ENCODE measurements at places on chromosomes 3 and 15. TPM values are rescaled to one million over a fixed set of nuclear protein-coding genes. Genes with fewer than 3 reads are reported as not detected.
A peak's percentile ranks its signal among the peaks of the same experiment; 100 is the strongest.

WDR72 gene
- 0.14 TPM for total RNA-seq

- no peak overlapping the region for H3K27ac ChIP-seq
- peaks cover 7% of the 10 kb centered on the region for H3K4me1 ChIP-seq
- H3K27me3 ChIP-seq: no peaks in the 10 kb centered on the region
- DNase-seq: peak; percentile 45
- no peak overlapping the region for H3K4me3 ChIP-seq
Observed at GRCh38 chr3:8712045-8712907, 21.3 kb upstream of the CAV3 start.

GRCh38 chr15:27742751-27743477 is 356.2 kb downstream of the OCA2 start:
- no peak overlapping the region for H3K27ac ChIP-seq
- H3K27me3 ChIP-seq: no peaks in the 10 kb centered on the region
- H3K4me3 ChIP-seq: no peak overlapping the region
- peaks cover 25% of the 10 kb centered on the region for H3K4me1 ChIP-seq
- DNase-seq: no peak
- H3K36me3 ChIP-seq: no peaks in the 10 kb centered on the region

- peaks cover 48% of the 10 kb centered on the region for H3K4me1 ChIP-seq
- DNase-seq: no peak
- no peaks in the 10 kb centered on the region for H3K27me3 ChIP-seq
- H3K36me3 ChIP-seq: no peaks in the 10 kb centered on the region
Observed at GRCh38 chr3:12190221-12190807, 31.6 kb upstream of the TIMP4 start.

- H3K27me3 ChIP-seq: no peaks in the 10 kb centered on the region
- H3K36me3 ChIP-seq: no peaks in the 10 kb centered on the region
- H3K4me3 ChIP-seq: no peak overlapping the region
Observed at GRCh38 chr3:141333836-141334626, 34.3 kb upstream of the ZBTB38 start.

DNA sequence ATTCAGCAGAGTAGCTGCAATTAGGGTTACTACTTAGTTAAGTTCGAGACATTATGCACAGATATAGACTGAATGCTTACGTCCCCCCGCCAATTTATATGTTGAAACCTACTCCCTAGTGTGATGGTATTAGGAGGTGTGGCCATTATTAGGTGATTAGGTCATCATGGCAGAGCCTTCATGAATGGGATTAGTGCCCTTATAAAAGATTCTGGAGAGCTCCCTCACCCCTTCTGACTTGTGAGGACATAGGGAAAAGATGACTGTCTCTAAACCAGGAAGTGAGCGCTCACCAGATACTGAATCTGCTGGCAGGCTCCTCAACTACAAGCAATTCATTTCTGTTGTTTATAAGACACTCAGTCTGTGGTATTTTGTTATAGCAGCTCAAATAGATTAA is 25.6 kb upstream of the TEX9 start:
- H3K27ac ChIP-seq: no peak overlapping the region
- no peaks in the 10 kb centered on the region for H3K4me1 ChIP-seq
- no peak overlapping the region for H3K4me3 ChIP-seq
- H3K36me3 ChIP-seq: no peaks in the 10 kb centered on the region

DNA sequence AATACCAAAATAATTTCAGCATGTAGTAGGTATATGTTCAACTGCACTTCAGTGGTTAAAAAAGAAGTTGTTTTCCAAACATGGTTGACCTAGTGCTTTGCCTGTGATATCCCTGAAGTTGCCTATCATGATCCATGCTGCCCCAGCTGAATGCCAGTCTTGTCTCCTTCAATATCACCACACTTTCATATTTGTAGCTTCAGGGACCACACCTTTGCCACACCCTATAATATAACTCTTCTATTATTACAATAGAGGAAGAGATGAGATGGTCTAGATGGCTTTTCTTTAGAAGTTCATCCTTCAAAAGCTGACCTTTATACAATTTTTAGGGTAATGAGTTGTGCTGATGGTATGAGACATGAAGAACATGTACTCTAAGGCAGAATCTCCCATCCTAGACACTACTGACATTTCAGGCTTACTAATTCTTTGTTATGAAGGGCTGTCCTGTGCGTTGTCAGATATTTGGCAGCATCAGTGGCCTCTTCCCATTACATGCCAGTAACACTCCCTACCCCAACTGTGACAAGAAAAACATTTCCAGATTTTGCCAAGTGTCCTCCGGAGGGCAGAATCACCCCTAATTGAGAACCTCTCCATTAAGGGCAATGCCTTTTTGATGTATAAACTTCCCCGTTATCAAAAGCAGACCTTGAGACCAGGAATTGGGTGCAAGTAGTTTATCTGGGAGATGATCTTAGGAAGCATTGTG is 76.2 kb upstream of the PLCL2 start:
- no peaks in the 10 kb centered on the region for H3K4me1 ChIP-seq
- no peaks in the 10 kb centered on the region for H3K36me3 ChIP-seq
- no peak overlapping the region for H3K4me3 ChIP-seq
- H3K27ac ChIP-seq: no peak overlapping the region
- DNase-seq: no peak

SUMF1 gene
- total RNA-seq: 17.4 TPM

DNA sequence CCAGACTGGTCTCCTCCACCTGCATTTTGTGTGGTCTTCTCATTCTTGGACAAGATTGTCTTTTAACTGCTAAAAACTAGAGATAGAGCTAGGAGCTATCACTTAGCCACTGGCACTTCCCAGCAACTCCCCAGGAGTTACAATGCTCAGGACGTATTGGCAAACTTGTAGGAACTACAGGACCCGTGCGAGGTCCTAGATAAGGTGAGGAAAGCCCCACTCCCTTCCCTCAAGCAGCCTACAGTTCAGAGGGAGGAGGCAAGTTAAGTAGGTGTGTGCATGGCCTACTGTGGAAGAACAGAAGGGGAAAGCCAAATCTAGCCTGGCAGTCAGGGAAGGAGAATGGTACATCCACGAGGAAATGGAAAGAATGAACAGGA is 504.7 kb upstream of the PROK2 start:
- no peak overlapping the region for H3K27ac ChIP-seq
- DNase-seq: no peak
- peaks cover 58% of the 10 kb centered on the region for H3K27me3 ChIP-seq
- peak overlapping the region; percentile 20 for H3K4me3 ChIP-seq

GRCh38 chr3:194691481-194692283 is 6.0 kb downstream of the FAM43A start:
- no peaks in the 10 kb centered on the region for H3K36me3 ChIP-seq
- H3K4me3 ChIP-seq: no peak overlapping the region
- no peaks in the 10 kb centered on the region for H3K27me3 ChIP-seq
- no peak for DNase-seq

- H3K27ac ChIP-seq: peak overlapping the region; percentile 56
- DNase-seq: peak; percentile 39
- H3K4me3 ChIP-seq: no peak overlapping the region
- peaks cover 16% of the 10 kb centered on the region for H3K36me3 ChIP-seq
- H3K27me3 ChIP-seq: no peaks in the 10 kb centered on the region
- H3K4me1 ChIP-seq: peaks cover 6% of the 10 kb centered on the region
Observed at GRCh38 chr15:43441316-43441715, 51.6 kb downstream of the TP53BP1 start.

GRCh38 chr3:55200906-55201305 is 273.0 kb upstream of the LRTM1 start:
- H3K4me1 ChIP-seq: peaks cover 50% of the 10 kb centered on the region
- H3K27me3 ChIP-seq: no peaks in the 10 kb centered on the region
- no peak for DNase-seq

- H3K27ac ChIP-seq: no peak overlapping the region
- H3K36me3 ChIP-seq: no peaks in the 10 kb centered on the region
- no peak overlapping the region for H3K4me3 ChIP-seq
- DNase-seq: no peak
Observed at GRCh38 chr3:117572786-117573185, 863.2 kb downstream of the TUSC7 start.
